ENCODE measurements at places on chromosomes 7 and 10.
A peak's percentile ranks its signal among the peaks of the same experiment; 100 is the strongest.

GRCh38 chr10:11345224-11346054 lies 266.0 kb downstream of the USP6NL start:
- peak; percentile 10 for DNase-seq

DNA sequence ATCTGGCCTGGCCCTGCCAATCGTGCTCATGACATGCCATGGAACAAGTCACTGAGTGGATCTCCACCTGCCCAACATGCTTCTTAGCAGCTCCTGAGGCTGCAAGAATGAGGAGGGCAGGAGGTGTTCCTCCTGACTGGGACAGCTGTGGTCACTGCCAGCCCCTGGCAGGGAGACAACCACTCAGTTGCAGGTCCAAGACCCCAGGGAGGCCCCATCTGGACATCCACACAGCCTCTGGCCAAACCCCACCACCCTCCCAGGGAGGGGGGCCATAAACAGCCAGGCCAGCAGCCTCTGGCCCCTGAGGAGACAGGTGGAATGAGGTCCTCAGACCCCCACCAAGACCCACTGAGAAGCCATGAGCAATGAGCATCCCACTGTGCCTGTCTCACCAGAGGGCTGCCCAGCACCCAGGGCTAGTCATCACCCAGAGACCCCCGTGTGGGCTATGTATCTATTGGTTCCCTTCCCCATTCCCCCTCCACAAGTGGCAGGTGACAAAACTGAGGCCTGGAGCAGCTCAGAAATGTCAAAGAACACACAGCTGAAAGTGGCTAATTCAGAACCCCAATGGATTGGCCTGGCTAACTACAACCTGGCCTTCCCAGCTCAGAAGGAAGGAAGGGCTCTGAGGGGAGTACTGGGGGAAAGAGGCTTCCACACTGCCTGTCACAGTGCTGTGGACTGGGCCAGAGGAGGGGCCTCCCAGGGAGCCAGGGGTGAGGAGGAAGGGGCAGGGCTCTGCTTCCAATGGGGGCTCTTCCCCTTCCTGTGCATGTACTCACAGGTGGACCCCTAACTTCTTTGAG lies 3.0 kb downstream of the GPRIN2 start:
- no peak for DNase-seq

DNA sequence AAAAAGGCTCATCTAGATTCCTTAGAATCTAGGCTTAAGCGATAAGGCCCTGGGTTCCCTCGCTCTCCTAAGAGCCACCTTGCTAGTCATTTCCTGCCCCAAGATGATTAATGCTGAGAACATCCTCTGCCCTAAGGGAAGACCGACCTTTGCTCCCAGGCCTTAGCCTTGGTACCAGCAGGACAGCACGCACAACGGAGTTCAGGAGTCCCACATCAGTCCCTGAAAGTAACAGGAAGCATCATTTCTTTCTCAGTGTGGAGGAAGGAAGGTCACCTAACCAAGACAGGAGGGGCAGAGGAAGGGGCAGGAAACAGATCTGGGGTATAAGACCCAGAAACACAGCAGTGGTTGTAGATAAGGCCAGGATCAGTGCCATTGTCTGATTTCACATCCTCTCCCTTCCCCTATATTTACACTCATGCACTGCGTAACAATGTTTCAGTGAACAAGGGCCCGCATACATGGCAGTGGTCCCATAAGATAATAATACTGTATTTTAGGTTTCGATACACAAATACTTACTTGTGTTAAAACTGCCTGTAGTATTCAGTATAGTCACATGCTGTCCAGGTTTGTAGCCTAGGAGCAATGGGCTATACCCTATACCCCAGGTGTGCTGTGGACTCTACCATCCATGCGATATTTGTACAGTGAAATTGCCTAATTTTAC lies 8.1 kb upstream of the FAM107B start:
- no peak for DNase-seq

- no peak for DNase-seq
Observed at GRCh38 chr10:113666682-113667252, 2.9 kb upstream of the NRAP start.

DNA sequence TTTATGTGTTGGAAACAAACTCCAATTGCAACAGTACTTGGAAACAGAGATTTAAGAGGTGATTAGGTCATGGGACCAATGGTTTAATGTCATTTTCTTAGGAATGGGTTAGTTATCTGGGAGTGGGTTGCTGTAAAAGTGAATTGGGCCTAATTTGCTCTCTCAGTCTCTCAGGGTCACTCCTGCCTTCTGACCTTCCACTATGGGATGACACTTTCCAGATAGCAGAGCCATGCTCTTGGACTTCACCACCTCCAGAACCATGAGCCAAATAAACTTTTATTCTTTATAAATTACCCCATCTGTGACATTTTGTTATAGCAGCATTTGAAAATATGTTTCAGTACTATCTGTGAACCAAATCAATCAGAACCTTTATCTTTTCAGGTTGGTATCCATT lies 1509.1 kb downstream of the REEP3 start:
- no peak for DNase-seq

DNA sequence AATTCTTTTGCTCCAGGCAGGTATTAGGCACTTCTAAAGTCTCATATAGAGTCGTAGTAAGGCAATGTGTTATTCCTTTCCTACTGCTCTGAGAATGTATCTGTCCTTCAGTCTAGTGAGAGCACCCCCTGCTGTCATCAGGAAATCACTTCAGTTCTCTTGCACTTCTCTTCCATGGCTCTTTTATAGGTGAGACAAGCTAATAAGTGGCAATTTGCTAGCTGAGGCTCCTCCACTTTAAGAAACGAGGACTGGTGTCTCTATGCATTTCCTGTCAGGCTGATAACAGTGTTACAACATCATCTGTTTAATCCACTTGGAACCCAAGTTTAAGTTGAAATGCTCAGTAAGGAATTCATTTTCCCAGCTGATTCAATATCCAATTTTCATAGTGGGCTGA lies 350.6 kb downstream of the TFEC start:
- DNase-seq = peak; percentile 5

DNA sequence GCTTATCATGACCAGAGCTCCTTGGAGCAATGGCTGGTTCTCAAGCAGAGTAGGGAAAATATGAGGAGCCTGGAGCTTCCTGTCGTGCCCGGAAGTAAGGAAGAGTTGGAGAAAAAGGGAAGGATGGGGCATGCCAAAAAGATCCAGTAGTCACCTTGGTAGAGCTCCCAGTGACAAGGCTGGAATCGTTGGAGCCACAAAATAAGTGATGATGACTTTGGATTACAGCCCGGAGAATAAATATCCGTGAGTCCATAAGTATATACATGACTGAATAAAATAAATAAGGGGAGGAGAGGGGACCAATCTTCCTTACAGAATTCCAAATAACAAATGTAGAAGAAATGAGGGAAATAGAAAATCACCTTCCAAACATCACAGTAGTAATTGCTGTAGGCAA lies 29.3 kb downstream of the LMTK2 start:
- no peak for DNase-seq

Measured in CD4-positive, alpha-beta T cell treated with Interleukin-4 for 4 hours (primary cell).